GM19239 (cell line): ENCODE measurements at places on chromosomes 1 and 21.

GRCh38 chr1:34825455-34826091, 32.8 kb downstream of the GJA4 start:
- DNase-seq, result no peak

DNA sequence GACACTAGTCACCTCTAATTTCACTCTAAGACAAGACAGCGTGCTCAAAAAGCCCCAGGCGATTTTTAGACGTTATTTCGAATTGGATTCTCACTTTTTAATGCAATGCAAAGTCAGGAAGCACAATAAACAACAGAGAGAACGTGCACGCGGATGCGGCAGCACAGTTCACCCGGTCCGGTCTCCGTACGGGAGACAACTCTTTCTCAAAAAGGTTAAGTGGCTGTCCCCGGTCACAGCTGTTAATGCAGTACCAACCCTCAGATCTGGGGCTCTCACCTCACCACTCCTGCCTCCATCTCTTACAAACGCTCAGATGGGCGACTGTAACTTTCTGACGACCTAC, 1.2 kb downstream of the HP1BP3 start:
- no peak for DNase-seq

DNA sequence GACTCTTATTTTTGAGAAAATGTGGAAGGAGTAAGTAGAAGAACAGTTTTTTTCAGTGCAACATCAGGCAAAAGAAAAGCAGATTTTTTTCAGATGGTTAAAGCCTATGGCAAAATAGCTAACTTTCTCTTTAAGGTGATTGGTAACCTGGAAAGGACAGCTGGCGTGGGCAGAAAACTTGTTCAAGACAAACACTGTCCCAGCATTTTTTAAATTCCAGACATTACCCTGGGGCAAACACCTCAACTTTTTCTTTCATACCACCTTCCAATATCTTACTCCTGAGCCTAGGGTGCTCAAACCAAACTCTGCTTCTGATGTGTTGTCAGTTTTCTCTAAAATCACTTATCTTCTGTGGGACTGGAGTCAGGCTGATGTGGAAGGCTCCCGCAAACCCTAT, 2.7 kb upstream of the LEPR start:
- no peak for DNase-seq

GRCh38 chr21:45167796-45168222, 93.4 kb downstream of the ADARB1 start:
- no peak for DNase-seq

DNA sequence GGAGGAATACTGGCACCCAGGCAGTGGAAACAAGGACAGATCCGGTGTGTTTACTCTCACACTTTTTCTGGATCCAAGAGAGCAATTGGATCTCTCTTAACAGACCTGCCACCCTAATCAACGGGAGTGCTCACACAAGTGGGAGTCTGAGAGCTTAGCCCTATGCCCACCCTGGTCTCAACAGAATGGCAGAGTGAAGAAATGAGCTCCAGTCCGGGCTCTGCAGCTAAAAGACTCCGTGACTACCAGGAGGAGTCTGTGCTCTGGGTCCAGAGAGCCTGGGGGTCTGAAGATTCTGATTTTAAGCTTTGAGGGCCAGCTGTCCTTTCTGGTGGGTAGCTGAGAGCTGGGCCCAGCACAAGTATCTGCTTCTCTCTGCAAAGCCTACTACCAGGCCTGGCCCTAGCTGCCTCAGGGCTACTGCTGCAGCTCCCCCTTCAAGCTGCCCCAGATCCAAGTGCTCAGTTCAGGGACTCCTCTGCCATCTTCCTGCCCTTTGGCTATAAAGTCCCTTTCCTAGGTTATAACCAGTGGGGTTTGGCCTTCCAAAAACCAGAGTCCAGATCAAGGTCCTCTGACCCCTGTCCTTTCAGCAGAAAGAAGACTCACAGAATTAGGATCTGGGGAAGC, 3.9 kb downstream of the S100A9 start:
- no peak for DNase-seq

DNA sequence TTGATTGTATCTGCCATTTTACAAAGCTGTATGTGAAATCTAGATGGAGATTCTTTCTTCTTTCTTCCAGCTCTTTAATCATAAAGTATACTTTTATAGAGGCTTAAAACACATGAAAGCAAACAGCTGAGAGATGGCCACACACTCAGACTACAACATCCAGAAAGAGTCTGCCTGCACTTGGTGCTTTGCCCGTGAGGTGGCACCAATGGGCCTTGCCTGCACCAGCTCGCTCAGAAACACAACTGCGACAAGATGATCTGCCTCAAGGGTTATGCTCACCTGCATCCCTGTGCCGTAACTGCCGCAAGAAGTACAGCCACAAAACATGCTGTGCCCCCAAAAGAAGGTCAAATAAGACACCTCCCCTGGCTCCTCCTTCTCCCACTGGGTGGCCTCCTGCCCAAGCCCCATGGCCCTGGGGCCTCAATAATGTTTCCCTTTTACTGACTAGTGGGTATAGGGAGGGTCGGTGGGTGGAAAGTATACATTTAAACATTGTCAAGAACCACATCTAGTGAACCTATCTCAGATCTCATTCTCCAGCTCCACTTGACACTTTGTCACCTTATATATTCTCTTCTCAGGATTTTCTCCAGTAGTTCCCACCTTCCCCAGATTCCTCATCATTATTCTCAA, 66.7 kb upstream of the ANGPTL3 start:
- no peak for DNase-seq

DNA sequence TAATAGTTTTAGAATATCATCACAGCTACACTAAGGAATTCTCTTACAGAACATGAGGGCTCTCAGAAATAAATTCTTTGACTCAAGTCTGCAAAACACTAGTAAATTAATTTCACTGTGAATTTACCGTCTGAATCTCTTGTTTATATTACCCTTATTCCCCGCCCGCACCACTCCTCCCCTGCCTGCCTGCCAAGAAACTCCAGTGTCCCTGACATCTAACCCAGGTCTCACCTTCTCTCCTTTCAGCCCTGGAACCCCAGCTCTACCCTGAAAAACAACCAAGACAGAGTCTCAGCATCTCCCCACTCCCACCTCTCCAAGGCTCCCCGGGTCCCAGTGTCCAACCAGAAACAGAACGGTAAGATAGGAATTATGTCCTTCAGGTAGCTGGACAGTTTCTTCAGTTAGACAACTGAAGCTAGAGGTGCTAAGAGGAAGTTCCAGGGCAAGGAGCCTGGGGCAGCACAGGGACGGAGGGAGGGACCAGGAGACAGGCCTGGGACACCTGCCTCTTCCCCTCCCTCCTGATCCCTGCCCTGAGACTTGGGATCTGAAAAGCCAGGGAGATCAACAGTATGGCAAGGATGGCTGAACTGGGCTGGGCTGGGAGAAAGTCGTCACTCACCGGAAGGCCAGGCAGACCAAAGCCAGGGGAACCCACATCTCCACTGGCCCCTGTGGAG, 15.4 kb downstream of the COL16A1 start:
- no peak for DNase-seq

- no peak for DNase-seq
Measured at GRCh38 chr21:24032709-24033232, 1574.5 kb downstream of the MRPL39 start.

- no peak for DNase-seq
Measured at GRCh38 chr1:10473145-10473765, 926 bp upstream of the DFFA start.

DNA sequence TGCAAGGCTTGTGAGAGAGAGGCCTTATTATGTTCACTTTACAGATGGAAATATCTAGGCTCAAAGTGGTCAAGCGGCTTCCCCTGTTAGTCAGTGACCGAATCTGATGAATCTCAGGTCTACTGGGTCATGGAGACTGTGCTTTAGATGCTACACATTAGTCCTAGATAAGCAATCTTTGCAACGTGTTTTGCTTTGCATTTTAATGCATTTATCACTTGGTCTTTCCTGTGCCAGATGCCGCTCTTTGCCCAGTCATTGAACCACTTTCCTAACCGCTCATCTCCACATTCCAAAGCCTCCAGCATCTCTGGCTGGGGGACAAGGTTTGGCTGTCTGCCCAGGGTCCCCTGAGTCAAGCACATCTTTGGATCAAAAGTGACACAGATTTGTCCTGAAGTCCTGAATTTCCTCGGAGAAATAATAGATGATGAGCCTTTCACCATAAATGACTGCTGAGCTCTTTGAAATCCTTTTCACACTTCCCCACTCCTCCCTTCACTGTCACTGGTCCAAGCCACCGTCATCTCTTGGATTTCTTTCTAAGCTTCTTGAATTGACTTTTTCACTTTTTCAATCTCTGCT, 96.0 kb upstream of the USP24 start:
- DNase-seq, result no peak

DNA sequence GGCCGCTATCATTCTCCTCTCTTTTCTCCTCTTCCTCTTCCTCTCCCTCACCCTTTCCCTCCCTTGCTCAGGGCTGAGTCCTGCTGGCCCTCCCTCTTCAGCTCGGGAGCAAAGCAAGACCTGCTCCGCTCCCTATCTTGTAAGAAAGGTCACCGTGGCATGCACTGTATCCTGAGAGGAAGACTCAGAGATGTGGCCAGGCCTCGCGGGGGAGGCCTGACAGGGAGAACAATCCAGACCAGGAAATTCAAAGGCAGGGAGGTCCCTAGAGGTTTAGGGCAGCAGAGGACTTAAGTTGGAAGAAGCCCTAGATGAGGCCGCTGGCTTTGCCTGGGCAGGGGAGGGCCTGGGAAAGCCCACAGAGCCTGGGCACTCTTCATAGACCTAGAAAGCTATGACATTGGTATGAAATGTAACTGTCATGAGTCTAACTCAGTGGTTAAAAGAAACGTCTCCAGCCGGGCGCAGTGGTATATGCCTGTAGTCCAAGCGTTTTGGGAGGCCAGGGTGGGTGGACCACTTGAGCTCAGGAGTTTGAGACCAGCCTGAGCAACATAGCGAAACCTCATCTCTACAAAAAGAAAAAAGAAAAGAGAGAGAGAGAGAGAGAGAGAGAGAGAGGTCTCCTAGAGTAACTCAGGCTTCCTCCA, 14.6 kb upstream of the PTAFR start:
- DNase-seq, result no peak

GRCh38 chr1:197249324-197249723, 18.7 kb upstream of the CRB1 start:
- DNase-seq, result no peak

DNA sequence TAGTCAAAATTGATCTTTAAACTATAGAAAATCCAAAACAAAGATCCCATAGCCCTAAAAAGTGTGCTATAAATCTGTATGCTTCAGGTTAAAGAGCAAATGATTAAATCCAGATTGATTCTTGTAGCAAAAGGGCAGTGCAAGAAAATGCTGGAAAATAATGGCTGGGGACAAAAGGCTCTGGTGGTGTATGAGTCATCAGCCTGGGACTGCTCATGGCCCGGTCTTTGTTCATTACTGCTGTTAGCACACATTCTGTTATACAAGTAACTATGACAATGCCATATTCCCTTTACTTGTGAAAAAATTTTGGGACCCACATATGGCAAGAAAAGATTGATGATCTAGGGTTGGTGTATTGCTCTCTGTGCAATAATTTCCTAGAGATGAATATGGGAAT, 89.1 kb downstream of the RWDD3 start:
- no peak for DNase-seq

GRCh38 chr1:219489636-219490035, 123.3 kb downstream of the ZC3H11B start:
- DNase-seq, result no peak

DNA sequence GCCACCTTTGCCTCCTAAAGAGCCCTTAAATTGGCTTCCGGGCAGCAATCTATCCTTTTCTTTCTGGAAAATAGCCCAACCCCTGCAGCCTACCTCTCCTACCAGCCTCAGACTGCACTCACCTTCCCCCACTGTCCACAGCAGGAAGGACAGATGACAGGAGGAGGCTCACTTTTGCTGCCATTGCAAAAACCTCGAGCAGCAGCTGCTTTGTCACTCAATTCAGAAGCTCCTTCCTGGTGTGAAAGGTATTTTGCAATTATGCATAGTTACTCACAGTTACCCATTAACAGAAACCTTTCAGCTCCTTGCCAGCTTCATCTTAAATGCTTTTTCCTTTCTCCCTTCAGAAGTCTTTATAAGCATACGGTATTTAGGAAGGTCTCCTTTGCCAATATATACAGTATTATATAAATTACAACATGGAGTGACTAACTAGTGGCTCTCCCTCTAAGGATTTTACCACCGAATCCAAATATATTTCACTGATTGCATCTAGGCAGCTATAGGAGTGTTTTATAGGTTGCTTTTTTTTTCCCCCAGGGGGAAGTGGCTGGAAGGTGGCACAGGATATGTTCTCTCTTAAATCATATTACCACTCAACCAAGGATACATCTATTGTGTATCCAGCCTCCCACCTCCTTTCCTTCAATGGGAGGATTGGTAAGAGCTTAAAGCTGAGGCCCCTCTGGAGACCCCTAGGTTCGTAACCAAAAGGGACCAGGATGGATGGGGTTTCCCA, 142.1 kb upstream of the IPO9 start:
- DNase-seq, result no peak

DNA sequence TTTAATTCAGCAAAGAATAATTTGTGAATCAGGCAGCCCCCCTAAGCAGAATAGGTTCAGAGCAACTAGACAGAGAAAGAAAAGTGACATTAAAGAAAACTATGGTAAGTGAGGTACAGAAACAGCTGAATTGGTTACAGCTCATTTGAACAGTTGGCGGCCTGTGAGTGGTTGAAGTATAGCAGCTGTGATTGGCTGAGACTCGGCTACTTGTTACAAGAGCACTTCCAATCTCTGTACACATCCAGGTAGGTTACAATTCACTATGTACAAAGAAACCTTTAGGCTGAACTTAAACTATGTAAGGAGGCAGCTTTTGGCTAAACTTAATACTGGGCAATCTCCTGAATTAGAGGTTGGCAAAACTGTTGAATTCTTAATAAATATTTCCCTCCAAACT, 171.1 kb upstream of the LHX8 start:
- no peak for DNase-seq

DNA sequence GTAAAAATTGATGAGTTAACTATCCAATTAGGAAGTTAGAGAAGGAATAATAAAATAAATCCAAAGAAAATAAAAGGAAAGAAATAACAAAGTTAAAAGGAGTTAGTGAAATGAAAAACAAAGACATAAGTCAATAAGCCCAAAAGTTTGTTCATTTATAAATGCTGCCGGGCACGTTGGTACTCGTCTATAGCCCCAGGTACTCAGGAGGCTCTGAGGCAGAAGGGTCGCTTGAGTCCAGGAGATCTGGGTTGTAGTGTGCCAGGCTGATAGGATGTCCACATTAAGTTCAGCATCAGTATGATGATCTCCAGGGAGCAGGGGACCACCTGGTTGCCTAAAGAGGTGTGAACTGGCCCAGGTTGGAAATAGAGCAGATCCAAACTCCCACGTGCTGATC, 35.5 kb upstream of the VANGL1 start:
- no peak for DNase-seq

DNA sequence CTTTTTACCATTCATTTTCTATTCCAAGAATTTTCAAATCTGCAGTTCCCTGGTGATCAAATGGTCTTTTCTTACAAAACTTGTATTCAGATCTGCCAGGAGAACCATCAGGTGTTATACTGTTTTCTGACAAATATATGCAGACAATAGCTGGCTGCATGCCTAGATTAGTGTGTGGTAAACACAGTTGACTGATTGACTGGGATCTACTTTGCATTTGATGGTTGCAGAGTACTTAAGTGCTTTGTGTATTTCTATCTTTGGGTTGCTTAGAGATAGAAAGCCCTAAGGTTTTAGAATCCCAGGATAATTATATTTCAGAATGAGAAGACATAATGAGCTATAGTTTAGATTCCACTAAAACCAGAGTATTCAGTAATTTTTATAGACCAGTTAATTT, 102.0 kb upstream of the CHODL start:
- DNase-seq, result no peak

- no peak for DNase-seq
Measured at GRCh38 chr1:56045062-56045461, 534.3 kb downstream of the PLPP3 start.

GRCh38 chr1:200905411-200906052, 10.8 kb downstream of the INAVA start:
- no peak for DNase-seq

GRCh38 chr21:43768868-43769167, 7.3 kb downstream of the CSTB start:
- DNase-seq, result no peak
